Panc1 (cell line): ENCODE measurements at places on chromosomes 7 and 10. TPM values are rescaled to one million over a fixed set of nuclear protein-coding genes. Genes with fewer than 3 reads are reported as not detected.

DNA sequence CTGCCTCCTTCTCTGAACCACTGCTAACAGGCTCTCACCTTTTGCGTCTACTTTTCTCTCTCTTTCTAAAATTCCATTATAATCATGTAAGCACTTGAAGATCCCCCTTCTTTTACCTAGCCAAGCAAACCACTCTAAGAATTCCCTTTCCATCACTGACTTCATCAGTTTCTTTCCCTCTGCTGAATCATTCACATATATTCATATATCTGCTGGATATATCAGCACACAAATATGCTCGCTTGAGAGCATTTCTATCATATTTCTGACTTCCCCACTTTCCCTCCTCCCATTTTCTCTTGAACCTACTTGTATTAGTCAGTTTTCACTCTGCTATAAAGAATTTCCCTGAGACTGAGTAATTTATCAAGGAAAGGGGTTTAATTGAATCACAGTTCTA, 84.2 kb upstream of the LRRN3 start:
- no peak for DNase-seq

GRCh38 chr7:26332698-26333097, 41.0 kb downstream of the SNX10 start:
- DNase-seq, result no peak

DNA sequence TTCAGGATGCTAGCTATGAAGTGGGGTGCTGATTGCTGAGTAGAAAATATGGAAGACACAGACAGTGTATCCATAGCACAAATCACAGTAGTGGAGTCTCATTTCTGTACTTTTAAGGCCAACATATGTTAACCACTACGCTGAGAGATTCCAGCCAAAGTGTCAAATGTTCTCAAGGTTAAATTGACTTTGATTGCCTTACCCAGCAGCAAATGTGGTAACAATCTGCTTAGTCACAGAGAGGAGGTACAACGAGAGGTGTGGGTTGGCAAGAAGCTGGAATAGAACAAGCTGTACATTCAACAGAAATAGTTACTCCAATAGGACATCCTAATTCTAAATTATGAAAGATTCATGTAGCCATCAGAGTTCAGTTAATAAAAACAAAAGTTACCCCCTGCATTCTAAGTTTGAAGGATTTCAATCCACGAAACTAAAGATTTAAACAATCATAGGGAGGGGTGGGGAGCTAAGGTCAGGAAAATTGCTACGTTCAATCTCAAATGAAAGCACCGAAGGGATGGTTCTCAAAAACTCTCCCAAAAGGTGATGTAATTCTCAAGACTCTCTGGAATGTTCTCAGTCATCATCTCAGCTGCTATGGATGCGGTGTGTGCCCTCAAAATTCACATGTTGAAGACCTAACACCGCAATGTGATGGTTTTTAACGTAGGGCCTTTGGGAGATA, 137.0 kb downstream of the ETV1 start:
- no peak for DNase-seq

- no peak for DNase-seq
Measured at GRCh38 chr7:95373323-95373722, 22.9 kb downstream of the PON3 start.

DNA sequence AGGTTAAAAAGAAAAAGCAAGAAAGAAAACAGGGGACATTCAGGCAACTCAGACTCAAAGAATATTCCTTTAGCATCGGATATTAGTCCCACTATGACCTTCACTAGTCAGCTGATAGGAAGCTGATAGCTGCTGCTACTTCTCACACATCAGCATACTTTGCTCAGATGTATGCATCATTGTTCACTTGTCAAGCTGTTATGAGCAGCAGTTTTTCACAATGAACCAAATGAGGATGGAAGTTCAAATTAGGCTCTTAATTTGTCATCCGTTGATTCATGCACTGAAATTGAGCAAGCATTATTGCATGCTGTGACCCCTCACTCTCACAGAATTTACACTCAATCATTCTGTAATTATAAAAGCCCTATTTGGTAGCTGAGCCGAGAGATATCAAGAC, 257.7 kb downstream of the SNX13 start:
- DNase-seq, result no peak

DNA sequence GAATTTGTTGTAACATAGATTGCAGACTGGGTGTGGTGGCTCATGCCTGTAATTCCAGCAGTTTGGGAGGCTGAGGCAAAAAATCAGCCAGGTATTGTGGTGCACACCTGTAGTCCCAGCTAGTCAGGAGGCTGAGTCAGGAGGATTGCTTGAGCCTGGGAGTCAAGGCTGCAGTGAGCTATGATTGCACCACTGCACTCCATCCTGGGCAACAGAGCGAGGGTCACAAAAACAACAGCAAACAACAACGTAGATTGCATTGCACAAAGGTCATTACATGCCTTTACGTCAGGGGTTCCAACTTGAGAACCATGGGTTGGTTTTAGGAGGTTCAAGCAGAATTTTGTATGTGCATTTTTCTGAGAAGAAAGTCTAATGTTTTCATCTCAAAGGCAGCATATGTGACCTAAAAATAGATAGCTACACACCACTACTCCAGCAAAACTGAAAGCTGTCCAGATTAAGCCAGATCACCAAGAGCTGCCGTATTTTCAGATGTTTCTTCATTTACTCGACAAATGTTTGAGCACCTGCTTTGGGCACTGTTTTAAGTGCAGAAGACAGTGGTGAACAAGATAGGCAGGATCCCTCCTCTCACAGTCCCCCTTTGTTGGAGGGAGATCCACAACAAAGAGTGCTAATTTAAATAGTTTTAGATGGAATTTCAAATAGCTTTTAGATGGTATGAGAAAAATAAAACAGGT, 28.3 kb upstream of the CYP26C1 start:
- DNase-seq, result no peak

Gene ZNF804B
- not detected for total RNA-seq

Gene TAC1
- total RNA-seq, result 0.13 TPM

Gene GNAT3
- not detected for total RNA-seq

Gene PAX4
- not detected for total RNA-seq

Gene OR2A12
- not detected for total RNA-seq

Gene GRIFIN
- total RNA-seq, result not detected
